Posterior vena cava (tissue), 2 donors: ENCODE measurements at places on chromosomes 12 and 14. TPM values are rescaled to one million over a fixed set of nuclear protein-coding genes. Genes with fewer than 3 reads are reported as not detected.

The NOS1 gene
- total RNA-seq: 0.60 TPM

The SNRPF gene
- total RNA-seq: 14.0 TPM

The P3H3 gene
- 37.7 TPM for total RNA-seq

The CLEC2A gene
- not detected for total RNA-seq

The SDR39U1 gene
- 31.6 TPM for total RNA-seq

The TMTC2 gene
- total RNA-seq: 7.1 TPM

The LMO3 gene
- total RNA-seq: 80.4 TPM

The PLA2G1B gene
- total RNA-seq: not detected

The ADAM21 gene
- total RNA-seq: not detected

The CHD8 gene
- 49.7 TPM for total RNA-seq

The TC2N gene
- 28.3 TPM for total RNA-seq
